ENCODE measurements at places on chromosomes 11 and 22.

- peak; percentile 85 for DNase-seq
Measured at GRCh38 chr22:39622881-39623367, 52.4 kb downstream of the CACNA1I start.

- no peak for DNase-seq
Measured at GRCh38 chr11:2945757-2946287, 16.6 kb upstream of the PHLDA2 start.

- no peak for DNase-seq
Measured at GRCh38 chr11:68524213-68524612, 63.7 kb downstream of the PPP6R3 start.

DNA sequence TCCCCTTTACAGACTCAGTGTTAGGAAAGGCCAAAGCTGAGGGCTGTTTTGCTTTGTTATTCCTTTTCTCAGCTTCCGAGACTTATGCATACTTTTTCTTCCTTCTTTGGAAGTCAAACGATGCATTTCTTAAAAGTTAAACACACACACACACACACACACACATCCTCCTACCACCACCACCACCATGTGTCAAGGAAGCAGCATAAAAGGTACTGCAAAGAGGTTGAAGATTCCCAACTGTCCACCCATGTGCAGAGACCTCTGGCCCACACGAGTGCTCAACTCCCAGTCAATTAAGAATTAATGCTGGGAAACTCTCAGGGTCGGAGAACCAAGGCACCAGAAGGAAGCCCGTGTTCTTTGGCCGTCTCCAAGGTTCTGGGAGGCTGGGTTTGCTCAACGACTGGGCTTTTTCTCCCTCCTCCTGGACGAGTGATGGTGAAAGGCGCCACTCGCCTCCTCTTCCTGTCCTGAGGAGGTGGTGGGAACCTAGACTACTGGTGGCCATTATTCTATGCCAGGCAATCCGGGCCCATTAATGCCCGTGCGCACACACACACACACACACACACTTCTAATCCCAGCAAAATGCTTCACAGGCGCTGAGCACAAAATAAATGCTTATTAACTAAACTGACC lies 15.1 kb downstream of the MN1 start:
- DNase-seq, result no peak

DNA sequence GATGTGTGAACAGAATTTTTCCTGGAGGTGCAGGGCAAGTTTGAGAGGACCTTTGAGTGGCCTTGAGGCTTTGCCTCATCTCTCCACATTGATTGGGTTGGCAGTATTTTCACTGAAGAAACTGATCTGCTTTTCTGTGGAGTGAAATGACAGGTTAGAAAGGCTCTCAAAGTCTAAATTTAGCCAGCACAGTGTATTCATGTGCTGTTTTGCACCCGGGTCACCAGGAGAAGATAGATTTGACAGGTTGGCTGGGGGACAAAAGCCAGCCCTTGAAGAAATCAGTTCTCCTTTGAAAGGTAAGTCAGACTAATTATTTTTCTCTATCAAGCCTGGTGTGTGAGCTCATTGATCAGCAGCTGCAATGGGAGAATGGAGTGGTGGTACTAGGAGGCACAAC lies 152.9 kb downstream of the DBX1 start:
- DNase-seq, result no peak

DNA sequence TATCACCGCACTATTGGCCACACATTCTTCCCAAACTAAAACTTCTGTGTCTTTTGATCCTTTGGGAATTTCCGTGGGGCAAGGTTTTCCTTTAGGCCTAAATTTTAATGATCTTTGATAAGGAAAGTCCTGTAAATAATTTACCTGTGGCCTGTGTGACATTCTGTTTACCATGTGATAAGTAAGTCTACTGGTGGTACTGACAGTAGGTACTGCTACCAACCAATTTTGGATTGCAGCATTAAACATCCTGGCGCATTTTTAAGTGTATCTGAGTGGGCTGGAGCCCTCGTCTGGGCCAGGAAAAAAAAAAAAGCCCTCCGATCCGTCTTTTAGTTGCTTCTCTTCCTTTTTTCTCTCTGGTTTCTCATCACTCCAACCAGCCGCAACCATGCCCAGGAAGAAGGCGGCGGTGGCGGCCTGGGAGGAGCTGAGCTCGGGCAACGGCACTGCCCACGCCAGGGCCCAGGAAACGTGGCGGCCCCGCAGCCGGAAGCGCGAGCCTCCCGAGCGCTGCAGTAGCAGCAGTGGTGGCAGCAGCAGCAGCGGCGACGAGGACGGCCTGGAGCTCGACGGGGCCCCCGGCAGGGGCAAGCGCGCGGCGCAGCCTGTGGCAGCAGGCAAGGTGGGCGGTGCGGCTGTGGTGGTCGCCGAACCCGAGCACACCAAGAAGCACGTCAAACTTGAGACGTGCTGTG lies 33.6 kb downstream of the ASRGL1 start:
- peak; percentile 61 for DNase-seq

GRCh38 chr22:23054531-23055257 lies 15.6 kb upstream of the GNAZ start:
- no peak for DNase-seq

DNA sequence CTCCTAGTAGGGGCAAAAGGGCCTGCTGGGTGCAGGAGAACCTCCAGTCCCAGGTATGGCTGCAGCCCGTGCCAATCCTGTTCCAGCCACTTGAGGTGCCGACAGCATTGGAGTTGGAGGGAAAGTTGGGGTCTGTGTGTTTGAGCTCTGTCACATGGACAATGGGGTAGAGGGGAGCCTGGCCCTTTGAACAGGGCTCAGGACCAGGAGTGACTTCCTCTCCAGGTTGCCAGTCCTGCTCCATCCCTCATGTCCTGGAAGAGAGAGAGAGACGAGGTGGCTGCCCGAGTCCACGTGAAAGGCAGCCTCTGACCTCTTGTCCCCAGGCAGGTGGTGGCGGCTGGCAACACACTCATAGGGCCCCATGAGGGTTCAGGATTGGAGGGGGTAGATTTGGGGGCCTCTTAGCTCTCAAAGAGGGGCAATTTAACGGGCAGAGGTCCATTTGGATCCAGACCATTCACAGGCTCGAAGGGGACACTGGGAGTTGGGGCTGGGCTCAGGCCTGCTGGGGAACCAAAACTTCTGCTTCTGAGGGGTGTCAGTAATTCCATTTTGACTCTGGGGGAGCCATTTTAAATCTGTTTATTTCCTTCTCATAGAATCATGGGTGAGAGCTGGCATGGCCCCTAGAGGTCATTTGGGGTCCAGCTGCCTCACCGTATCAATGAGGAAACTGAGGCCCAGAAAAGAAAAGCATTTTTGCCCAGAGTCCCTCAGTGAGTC lies 4.1 kb downstream of the ADORA2A start:
- DNase-seq, result no peak

All from stimulated activated CD8-positive, alpha-beta memory T cell treated with anti-CD3 and anti-CD28 coated beads, Interleukin-4, amount 100 ng/mL, for 48 hours (primary cell).